Effector memory CD8-positive, alpha-beta T cell (primary cell): ENCODE measurements at places on chromosomes 6 and 20.

GRCh38 chr6:154664287-154664686 is 68.9 kb upstream of the SCAF8 start:
- DNase-seq = no peak

DNA sequence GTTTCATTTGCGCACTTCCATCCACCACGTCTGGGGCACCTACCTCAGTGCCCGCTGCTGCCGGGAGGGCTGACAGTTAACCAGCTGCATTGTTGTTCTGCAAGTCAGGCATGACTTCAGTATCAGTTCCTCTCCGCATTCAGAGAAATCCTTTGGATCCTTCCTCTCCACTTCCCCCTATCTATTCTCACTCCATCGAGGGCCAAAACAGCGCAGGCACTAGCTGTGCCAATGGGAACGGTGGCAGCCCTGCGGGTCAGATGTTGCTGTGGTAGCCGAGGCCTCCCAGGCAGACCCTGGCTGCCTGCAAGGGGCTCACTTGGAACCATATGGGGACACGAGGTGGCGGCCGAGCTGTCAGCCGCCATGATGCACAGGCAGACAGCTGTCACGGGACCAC is 64.2 kb upstream of the INSM1 start:
- DNase-seq = no peak

DNA sequence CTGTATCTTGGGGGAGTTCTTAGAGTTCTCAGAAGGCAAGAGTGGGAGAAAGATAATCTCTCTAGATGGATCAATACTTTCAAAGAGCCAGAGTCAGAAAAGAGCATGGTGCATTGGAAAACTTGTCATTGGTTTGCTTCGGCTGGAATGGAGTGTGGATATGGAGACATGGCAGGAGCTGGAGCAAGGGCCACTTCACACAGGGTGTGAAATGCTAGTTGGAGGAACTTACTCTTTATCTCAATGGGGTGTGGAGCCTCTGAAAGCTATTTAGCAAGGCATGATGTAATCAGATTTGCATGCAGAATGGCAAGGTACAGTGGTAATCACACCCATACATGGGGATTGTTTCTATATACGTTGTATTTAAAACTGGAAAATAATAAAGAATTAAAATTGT is 31.5 kb upstream of the PAQR8 start:
- no peak for DNase-seq

- peak; percentile 5 for DNase-seq
Measured at GRCh38 chr6:35919085-35919826, 1.6 kb downstream of the SRPK1 start.

GRCh38 chr6:113171882-113172281 is 685.3 kb upstream of the MARCKS start:
- no peak for DNase-seq

- peak; percentile 68 for DNase-seq
Measured at GRCh38 chr20:1437235-1437904, 29.3 kb downstream of the NSFL1C start.

GRCh38 chr6:163352966-163353365 is 61.6 kb upstream of the QKI start:
- no peak for DNase-seq

DNA sequence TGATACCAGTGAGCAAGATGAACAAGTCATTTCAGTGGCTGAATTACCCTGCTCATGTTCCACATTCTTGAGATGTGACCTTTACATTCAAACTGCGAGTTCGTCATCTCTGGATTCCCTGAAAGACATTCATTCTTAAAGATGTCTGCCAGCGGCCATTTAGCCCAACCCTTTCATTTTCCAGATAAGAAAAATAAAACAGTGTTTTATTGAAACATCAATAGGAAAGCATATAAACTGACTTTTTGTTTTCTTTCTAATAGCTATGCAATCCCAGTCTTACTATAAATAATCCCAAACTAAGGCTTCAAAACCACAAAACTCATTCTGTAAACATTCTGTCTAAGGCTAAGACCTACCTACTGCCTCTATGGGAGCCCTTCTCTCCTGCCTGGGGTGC is 134.0 kb downstream of the SAMD5 start:
- no peak for DNase-seq

DNA sequence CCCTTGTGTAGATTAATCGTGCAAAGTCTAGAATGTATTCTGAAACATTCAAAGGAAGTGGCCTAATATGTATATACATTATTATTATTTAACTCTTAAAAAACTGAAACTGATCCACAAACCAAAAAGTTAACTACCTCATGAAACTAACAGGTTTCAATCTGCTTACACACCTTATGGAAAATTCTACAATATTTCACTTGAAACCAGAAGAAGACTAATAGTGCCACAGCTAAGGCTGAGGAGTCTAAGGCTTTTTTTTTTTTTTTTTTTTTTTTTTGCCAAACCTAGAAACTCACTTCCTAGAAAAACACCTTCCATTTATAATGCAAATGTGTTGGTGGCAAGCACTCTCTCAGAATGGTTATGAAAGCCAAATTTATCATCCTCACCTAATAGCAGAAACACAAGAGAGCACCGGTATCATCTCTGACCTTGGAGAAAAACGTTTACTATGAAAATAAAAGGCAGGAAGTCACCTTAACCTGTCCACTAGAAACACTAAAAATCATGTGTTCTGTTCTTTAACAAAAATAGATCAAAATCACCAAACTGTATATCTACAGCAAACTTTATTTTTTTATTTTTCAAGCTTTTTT is 586.1 kb downstream of the FRK start:
- no peak for DNase-seq

- no peak for DNase-seq
Measured at GRCh38 chr20:2984956-2985661, 58.3 kb upstream of the GNRH2 start.

- no peak for DNase-seq
Measured at GRCh38 chr20:52204136-52204535, 12.6 kb upstream of the ZFP64 start.

- DNase-seq = no peak
Measured at GRCh38 chr6:111572216-111572706, 33.4 kb downstream of the TRAF3IP2 start.

- DNase-seq = no peak
Measured at GRCh38 chr20:23091721-23092383, 5.7 kb upstream of the CD93 start.

GRCh38 chr6:29945281-29945820 is 3.0 kb downstream of the HLA-A start:
- no peak for DNase-seq

DNA sequence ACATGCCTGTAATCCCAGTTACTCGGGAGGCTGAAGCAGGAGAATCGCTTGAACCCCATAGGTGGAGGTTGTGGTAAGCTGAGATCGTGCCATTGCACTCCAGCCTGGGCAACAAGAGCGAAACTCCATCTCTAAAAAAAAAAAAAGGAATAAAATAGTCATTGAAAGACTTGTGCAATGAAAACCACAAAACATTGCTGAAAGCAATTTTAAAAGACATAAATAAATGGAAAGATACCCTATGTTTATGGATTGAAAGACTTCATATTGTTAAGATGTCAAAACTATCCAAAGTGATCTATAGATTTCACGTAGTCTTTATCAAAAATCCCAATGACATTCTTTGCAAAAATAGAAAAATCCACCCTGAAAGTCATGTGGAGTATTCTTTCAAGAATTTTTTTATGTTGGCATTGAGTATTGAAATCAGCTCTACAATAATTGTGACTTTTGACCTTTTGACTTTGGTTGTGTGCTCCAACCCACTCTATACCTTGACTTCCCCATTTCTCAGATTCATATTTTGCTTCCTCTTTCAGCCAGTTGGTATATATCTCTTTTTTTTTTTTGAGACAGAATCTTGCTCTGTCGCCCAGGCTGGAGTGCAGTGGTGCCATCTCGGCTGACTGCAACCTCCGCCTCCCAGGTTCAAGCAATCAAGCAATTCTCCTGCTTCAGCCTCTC is 45.5 kb upstream of the SLC23A2 start:
- no peak for DNase-seq

- DNase-seq = no peak
Measured at GRCh38 chr6:113004054-113004453, 656.9 kb downstream of the RFPL4B start.

DNA sequence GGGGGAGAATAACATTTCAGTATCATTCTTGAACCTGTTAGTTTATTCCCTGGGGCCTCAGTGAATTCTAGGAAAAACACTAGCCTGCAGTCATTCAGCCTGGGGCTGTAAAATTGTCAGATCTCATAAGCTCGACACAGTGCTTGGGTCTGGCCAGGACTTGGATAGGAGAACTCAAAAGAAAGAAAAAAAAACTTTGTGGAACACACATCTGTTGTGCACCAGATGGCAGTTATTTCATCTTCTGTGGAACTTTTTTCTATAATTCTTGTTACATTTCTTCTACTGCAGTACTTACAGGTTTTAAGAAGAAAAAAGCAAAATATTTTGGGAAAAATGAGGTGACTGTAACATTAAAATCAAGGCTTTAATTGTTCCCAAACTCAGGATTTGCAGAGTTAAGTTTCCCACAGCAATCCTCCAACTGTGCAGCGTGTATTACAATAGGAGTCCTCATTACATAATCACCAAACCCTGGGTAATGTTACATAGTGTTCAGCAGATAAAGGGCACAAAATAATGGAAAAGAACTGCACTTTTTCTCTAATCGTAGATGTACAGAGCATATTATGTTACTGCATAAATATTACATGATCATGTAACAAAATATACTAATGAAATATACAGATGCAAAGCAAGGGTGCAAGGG is 531.1 kb upstream of the CITED2 start:
- DNase-seq = no peak

DNA sequence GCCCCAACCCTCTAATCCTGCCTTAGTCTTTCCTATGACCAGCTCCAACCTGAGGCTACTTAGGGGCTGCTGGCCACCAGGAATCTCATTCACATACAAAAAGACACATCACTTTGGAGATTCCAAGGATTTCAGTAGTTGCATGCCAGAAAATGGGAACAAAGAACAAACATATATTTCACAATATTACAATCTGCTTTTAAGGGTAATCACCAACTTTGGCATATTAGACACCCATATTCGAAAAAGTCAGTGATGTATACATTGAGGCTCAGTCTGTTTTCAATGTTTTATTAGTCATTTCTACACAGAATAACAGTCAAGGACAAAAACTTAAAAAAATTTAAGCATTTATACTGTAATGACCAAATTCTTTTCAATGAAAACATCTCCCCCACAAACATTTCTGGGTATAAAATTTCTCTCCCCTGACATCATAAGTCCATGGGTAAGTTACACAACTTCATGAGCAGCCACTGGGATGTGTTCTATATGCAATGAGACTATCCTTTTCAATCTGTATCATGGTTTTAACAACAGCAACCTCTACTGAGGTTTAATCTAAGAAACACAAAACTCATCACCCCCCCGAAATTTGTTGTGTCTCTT is 103.5 kb downstream of the MAP7 start:
- DNase-seq = no peak

- DNase-seq = no peak
Measured at GRCh38 chr6:143556529-143556928, 45.0 kb upstream of the FUCA2 start.
